WERI-Rb-1 (cell line): ENCODE measurements at places on chromosomes 1 and 21.

GRCh38 chr1:232096751-232097150 is 470.2 kb downstream of the DISC1 start:
- no peak for DNase-seq

DNA sequence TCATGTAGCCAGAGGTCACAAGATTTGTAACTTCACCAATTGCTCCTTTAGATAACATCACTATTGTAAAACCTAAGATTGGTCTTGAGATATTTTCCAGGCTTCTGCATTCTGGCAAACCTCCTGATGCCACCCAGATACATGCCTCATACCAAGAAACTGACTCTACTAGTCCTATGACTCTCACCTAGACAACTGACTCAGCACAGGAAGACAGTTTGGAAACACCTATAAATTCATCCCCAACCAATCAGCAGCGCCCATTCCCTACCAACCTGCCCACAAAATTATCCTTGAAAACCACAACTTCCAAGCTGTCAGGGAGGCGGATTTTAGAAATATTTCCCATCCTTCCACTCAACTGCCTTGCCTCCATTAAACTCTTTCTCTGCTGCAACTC is 2.6 kb downstream of the NME7 start:
- DNase-seq, result no peak

DNA sequence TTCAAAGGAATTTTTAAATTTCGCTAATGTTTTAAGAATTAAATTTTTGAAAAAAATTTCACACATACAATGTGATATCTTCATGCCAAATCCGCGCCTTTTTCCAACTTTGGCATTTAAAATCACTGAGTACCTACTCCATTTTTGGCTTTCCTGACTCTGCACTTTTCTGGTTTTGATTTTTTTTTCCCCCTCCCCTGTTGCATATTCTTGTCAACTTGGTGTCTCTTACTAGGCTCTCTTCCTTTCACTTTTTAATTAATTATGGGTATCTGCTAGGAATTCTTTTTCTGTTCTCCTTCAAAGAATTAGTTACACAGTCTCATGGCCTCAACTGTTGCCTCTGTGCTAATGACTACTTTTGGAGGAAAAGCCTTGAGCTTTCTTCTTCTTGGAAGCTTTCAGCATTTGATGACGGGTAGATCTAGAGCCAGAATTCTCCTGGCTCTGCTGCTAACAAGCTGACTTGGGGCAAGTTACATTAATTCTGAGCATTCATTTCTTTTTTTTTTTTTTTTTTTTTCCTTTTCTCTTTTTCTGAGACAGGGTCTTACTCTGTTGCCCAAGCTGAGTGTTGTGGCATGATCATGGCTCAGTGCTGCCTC is 1.8 kb downstream of the AGL start:
- no peak for DNase-seq

- DNase-seq, result no peak
These were observed 106.4 kb downstream of the ATF6 start for GRCh38 chr1:161872506-161872905.

DNA sequence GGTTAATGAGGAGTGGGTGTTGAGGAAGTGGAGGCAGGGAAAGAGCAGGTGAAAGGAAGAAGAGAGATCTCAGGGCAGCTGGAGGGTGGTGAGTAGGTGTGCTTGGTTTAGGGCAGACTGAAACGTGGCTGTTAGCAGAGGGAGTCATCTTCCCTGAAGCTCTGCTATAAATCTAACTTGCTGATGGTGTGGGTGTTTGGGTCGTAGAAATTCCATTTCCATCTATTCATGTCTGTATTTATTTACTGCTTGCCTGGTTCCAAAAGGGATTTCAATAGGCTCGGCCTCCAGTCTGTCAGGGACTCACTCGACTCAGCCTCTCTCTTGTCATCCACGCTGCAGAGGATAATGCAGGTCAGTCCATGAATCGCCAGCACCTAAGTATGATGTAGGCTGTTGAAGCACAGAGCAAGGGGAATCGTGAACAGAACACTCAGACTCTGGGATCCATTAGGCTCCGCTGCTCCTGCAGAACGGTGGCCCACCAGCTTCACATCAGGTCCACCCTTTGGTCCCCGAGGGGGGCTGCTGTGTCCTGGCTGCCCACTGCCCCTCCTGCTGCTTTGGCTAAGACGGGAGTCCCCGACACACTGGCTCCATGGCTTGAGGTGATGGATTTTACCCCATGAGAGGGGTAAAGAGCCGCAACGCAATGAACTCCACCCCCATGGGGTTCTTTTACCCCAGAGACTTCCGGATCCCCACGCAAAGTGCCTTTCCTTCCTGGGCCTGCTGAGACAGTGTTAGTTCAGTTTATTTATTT is 156.2 kb downstream of the RHOU start:
- no peak for DNase-seq

GRCh38 chr21:42654179-42654912 is 925 bp downstream of the PDE9A start:
- DNase-seq, result peak; percentile 70

- no peak for DNase-seq
These were observed 12.5 kb downstream of the FOXJ3 start for GRCh38 chr1:42322577-42322976.

DNA sequence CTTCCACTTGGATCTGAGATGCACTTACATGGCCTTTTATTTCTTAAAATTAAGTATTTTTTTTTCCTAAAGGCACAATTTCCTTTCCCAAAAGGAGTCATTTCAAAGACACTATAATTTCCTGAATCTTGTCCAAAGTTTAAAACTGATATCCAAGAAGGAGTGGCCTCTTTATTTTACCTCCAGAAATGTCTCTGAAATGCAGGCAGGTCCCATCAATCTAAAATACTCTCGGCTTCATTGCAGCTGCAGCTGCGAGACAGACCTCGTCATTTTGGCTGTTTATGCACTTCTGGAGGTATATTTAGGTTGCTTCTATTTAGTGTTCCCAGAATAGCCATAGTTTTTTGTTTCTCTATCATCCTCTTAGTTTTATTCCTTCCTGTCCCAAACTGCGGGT is 172.7 kb upstream of the COA6 start:
- DNase-seq, result no peak

DNA sequence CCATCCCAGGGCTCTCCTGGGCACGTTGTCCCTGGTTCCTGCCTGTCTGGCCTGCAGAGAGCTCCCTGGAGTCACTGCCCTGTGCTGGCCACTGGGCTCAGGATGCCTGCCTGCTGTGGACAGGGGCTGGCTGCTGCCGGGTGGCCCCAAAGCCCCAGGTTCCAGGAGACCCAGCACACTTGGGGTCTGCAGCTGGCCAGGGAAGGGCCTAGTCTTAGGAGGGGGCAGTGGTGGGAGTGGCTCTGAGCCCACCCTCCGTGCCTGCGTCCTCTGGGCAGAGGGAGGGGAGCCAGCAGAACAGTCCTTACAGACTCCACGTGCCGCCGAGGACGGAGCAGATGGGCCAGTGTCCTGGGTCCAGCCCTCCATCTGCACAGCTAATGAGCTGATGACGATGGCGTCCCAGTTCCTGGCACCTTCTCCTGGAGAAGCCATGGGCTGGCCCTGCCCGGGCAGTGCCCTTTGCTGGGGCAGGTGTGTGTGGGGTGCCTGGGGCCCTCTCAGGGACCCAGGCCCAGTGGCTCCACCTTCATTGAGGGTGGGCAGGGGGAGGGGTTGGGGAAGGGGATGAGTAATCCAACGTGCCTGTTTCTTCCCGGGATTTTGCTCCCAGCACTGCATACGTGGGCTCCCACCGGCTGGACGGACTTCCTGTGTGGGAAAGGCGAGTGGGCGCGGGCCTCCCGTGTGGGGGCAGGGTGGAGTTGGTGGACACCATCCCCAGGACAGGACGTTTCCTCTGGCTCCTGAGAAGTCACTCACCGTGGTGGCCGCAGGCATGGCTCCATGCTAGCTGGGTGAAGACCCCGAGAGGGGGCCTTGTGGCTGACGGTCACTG is 6.8 kb upstream of the PLCH2 start:
- peak; percentile 75 for DNase-seq

DNA sequence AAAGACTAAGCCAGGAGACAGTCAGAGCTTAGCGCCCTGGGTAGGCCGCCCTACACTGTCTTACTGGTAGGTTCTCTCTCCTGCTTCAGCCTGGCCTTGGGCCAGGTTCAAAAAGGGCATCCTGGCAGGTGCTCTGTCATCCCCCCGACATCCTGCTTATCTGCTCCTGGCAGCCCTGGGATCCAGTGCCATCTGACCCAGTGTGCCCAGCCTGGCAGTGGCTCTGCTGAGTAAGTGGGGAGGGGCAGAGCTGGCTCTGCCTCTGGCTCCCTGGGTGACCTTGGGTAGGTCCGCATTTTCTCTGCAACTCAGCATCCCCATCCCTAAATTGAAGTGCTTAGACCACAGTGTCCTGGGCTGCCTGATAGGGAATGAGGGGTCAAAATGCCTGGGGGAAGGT is 549.9 kb downstream of the PTPRU start:
- no peak for DNase-seq

- no peak for DNase-seq
These were observed 7.3 kb upstream of the IL10 start for GRCh38 chr1:206779638-206780037.

DNA sequence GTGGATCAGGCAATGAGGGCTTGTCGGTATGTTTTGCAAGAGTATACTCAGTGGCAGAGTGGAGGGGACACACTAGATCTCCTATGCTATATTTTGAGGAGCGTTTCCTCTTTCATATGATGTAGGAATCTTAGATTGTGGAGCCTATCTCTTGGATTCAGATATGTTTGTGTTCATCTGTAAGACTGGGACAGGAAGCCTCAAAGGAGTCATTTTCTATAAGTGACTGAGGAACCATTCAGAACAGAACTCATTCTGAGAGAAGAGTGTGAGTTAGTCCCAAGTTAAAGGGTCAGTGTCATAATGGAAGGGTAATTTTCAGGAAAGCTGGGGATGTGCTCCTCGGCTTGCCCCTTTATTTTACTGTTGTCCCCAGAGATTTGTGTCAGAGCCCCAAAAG is 107.7 kb downstream of the PTGS2 start:
- DNase-seq, result no peak

GRCh38 chr1:211975152-211975941 is 60.0 kb downstream of the INTS7 start:
- no peak for DNase-seq

- no peak for DNase-seq
These were observed 217.6 kb downstream of the SDCCAG8 start for GRCh38 chr1:243473227-243474135.

GRCh38 chr1:18204575-18204974 is 97.0 kb downstream of the IGSF21 start:
- no peak for DNase-seq

- no peak for DNase-seq
These were observed 52.1 kb downstream of the COL6A1 start for GRCh38 chr21:46033410-46034400.

GRCh38 chr1:14598498-14599182 is at the start of gene KAZN:
KAZN (plus strand) TSS chr1:14598685.
- peak; percentile 69 for DNase-seq

GRCh38 chr1:12124693-12125421 is 41.9 kb upstream of the TNFRSF1B start:
- DNase-seq, result peak; percentile 54

GRCh38 chr1:85203573-85204171 is 2.9 kb upstream of the SYDE2 start:
- no peak for DNase-seq

DNA sequence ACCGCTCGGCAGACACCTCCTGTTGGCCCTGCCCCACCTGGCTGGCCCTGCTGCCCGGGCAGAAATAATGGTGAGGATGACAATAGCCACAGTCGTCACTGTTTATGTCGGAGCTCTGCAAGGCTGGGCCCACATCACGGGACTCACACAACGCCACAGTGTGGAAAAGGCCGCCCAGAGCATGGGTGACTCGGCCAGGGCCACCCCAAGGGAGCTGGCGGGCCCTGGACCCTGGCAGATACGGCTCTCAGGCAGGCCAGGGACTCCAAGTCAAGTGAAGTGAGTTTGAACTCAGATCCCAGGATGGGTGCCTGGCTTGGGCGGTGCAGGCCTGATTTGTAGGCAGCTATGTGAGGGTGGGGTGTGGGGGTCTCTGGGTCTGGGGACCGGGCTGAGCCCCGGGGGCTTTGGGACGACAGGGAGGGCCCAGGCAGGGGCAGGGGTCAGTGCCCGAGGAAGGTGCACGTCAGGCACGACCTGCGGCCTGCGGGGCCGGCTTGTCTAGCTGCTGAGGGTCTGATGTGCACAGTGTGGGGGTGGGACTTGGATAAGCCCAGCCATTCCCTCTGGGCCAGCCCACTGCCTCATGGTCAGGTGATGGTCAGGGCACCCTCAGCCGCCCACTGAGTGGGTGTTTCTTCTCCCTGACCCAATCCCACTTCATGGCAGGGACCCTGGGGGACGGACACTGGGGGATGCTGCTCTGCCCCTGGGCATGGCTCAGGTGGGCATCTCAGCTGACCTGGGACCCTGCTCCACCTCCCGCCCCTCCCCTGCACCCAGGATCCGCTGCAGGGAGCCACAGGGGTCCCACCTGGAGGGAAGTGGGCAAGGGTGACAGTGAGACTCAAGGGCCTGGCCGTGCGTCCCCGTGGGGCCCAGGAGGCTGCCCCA is 1.0 kb downstream of the RNF223 start:
- DNase-seq, result no peak

DNA sequence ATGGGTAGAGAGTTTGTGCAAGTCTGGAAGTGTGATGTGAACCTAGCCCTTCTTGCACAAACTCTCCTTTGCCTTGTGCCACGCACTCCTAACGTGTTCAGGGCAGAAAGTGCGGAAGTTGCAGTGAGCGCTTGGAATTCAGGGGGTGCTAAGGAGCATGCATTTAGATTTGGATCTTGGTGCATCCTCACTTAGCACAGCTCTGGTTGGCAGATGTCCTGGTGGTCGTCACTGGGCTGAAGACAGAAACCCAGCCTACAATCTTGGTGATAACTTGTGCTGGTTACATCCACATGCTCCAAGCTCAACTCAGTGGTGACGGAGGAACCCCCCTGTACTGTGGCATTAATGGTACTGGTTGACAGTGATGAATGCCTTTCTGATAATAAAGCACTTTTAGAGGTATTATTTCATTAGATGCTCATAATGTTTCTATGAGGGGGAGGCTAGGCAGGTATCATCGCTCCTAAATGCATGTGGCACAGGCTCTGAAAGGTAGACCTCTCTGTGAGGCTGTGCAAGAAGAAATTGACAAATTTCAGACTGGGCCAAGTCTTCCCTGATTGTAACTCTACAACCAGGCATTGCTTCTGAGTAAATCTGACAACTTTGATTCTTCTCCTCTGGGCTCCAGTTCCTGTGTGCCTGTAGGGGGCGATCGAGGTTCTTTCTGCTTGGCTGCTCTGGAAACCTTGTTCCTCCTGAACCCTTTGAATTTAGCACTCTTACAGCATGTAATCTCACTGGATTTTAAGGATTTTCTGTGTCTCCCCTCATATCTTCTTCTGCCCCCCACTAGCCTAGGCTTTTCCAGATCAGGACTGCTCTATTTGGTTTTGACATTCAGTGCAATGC is 40.6 kb downstream of the MAPKAPK2 start:
- peak; percentile 91 for DNase-seq

DNA sequence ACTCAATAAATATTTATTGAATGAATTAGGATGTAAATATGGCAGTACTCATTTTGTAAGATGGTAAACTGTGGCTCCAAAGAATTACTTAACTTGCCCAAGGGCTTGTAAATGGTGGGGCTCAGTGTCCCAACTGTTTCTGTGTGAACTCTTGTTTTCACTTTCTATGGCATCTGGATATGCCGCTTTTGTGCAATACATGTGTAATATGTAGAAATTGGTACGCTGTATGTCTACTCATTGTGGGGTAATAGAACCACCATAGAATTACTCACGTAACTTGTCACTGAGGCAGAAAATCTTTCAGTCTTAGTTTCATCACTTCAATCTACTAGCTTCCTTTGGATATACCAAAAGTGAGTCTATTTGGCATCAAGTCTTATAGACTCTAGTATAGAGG is 977 bp downstream of the PRPF3 start:
- DNase-seq, result no peak
